A549 treated with Mapracorat at 1 μM for 4 hours (cell line): ENCODE measurements at places on chromosomes 13 and 19. TPM values are rescaled to one million over a fixed set of nuclear protein-coding genes. Genes with fewer than 3 reads are reported as not detected.

C13orf42 gene
- not detected in 5 replicates for total RNA-seq

ZNF582 gene
- 0.95 to 1.5 TPM (median 1.3 TPM) in 5 replicates for total RNA-seq

ZNF729 gene
- not detected in 5 replicates for total RNA-seq

FCGBP gene
- total RNA-seq = 0.29 to 1.3 TPM (median 0.80 TPM) in 5 replicates

C19orf73 gene
- 1.2 to 2.4 TPM (median 1.6 TPM) in 5 replicates for total RNA-seq

MPV17L2 gene
- 8.3 to 12.8 TPM (median 11.2 TPM) in 5 replicates for total RNA-seq

PGLYRP1 gene
- total RNA-seq = not detected in 5 replicates

PRR12 gene
- 25.0 to 35.5 TPM (median 34.0 TPM) in 5 replicates for total RNA-seq

ZNF473 gene
- 7.7 to 10.2 TPM (median 9.6 TPM) in 5 replicates for total RNA-seq

POU4F1 gene
- 0.67 to 1.0 TPM (median 0.94 TPM) in 5 replicates for total RNA-seq

ZNF83 gene
- total RNA-seq = 0.05 to 0.28 TPM (median 0.15 TPM) in 4 of 5 replicates, not detected in the other

RFPL4AL1 gene
- total RNA-seq = not detected in 5 replicates

UNC13A gene
- total RNA-seq = 1.3 to 2.0 TPM (median 1.7 TPM) in 5 replicates

C19orf85 gene
- total RNA-seq = not detected in 5 replicates

CHAMP1 gene
- total RNA-seq = 19.0 to 24.1 TPM (median 22.9 TPM) in 5 replicates
